ENCODE measurements at places on chromosomes 5 and 9.

DNA sequence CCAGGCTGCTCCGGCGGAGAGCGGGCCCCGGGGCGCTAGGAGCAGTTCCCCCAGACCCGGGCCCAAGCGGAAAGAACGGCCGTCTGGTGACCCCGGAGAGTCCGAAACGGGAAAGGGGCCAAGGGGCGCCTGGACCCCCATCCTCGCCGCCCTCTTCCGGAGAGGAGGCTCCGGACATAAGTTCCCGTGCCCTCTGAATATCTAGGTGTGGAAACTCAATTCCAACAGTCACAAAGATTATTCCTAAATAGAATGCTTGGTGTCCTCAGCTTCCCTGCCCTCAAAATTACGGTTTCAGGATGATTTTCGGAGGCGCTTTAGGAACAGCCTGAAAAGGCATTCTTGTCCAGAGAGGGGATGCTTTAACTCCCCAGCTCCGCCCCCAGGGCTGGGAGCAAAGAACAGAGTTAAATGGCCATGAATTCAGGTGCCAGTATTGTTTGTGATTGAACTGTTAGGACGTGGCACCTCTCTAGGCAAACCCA, 681 bp upstream of the LHFPL2 start:
- no peak for DNase-seq

GRCh38 chr9:134624137-134624591, 17.4 kb upstream of the COL5A1 start:
- no peak for DNase-seq

DNA sequence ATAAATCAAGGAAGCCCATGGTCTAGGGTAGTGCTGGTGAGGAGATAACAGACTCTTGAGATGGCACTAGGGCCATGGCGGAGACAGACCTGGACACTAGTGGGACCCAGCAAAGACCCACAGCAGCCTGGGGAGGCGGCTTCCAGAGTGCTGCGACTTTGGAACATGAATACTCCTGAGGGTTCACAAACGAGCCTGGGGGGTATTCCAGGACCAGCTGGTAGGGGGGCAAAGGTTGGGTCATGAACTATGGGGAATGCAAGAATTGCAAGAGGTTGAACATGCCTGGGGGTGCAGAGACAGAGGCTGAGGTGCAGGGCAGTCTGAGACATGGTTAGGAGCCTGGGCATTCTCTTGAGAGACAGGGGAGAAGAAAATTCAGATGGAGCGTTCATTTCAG, 43.8 kb upstream of the SPTLC1 start:
- DNase-seq, result no peak

DNA sequence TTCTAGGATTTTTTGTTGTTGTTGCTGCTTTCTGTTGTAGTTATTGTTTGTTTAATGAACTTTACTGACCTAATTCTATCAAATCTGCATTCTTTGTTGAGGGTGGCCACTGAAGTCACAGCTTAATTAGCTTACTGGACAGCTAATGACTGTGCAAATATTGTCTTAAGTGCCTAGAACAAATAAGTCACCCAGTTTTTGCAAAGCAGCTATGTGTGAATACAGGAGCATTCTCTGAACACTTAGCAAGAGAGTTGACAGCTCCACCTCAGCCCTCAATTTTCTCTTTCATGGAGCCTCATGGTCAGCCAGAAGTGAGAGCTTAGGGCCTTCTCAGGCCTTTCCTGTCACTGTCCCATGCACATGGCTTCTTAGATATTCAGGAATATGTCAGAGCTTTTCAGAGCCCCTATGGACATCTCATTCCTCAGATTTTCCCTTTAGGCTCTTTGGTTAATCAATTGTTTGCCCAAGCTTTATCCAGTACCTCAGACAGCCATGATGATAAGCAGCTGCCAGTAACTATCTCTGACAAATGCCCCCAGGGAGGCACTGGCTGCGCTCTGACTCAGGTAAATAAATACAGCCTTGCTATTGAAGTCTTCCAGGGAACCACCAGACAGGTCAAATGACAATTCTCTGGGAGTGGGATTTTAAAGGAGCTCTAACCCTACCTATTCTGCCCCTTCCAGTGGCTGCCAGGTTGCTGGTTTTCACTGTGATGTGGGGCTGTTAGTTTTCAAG, 241.4 kb upstream of the IL12B start:
- no peak for DNase-seq

DNA sequence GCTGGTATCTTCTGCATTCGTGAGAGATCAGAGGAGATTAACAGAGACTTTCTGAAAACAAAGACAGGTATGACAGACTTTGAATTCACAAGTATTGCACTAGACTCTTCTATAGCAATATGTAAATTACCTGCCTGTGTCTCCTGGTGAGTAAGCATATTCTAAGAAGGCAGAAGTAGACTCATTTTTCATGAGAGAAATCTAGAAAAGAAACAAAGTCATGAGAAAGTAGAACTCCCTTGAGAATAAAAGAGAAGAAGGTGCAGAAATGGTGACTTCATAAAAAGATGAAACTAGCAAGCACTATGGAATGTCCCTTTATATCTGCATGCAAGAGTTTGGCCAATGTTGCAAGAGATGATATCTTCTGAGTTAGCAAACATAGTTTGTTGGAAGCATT, 419.8 kb downstream of the DMRT2 start:
- no peak for DNase-seq

DNA sequence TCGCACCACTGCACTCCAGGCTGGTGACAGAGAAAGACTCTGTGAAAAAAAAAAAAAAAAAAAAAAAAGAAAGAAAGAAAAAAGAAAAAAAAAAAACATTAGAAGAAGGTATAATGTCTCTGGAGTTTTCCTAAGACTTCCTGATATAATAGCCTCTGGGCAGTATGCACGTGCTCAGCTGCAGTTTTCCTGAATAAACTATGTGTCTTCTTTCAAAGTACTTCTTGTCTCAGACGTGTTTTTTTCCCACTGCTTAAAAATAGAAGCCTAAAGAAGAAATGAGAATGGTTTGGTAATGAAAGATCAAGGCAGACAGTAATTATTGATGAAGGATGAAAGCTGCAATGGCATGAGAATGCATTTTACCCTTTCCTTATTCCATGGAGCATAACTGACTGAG, 148.1 kb upstream of the TRPC7 start:
- no peak for DNase-seq

DNA sequence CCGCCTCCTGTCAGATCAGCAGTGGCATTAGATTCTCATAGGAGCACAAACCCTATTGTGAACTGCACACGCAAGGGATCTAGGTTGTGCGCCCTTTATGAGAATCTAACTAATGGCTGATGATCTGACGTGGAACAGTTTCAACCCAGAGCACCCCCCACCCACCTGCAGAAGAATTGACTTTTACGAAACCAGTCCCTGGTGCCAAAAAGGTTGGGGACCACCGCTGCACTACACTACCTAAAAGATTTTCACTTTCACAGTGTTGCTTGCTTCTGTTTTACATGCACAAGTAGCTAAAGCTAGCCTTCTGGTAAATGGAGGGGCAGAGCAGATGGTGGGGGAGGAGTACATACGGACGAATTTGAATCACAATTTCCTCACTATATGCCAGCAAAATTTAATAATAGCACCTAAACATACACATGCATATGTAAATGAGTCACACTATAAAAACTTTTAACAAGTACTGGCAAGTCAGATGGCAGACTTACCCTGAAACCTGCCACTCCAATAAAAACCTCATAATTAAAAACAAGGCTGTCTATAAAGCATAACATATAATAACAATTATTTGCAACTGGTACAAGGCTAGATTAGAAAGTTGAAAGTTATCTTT, 24.0 kb upstream of the CDKN2B start:
- no peak for DNase-seq

- no peak for DNase-seq
Measured at GRCh38 chr9:36424289-36425055, 24.4 kb upstream of the RNF38 start.

DNA sequence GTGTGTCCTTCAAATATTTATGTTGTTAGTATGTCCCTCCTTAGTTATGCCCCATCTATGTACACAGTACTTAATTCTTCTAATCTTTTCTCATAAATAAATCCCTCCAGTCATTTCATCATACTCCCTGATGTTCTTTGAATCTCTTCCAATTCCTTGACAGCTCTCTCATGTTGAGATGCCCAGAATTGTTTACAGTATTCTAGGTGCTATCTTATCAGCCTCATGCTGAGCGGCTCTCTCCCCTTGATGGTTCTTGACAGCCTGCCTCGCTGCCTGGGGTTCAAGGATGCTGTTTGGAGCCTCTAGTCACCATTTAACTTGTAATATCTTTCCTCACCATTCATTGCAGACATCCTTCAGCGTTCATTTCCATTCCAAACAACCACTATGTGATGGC, 799.2 kb downstream of the BRINP1 start:
- DNase-seq, result no peak

Data from stimulated activated CD8-positive, alpha-beta memory T cell treated with anti-CD3 and anti-CD28 coated beads, Interleukin-7, amount 100 ng/mL, for 4 hours (primary cell).